H7 (cell line): ENCODE measurements at places on chromosomes 3 and 15.
A peak's percentile ranks its signal among the peaks of the same experiment; 100 is the strongest.

DNA sequence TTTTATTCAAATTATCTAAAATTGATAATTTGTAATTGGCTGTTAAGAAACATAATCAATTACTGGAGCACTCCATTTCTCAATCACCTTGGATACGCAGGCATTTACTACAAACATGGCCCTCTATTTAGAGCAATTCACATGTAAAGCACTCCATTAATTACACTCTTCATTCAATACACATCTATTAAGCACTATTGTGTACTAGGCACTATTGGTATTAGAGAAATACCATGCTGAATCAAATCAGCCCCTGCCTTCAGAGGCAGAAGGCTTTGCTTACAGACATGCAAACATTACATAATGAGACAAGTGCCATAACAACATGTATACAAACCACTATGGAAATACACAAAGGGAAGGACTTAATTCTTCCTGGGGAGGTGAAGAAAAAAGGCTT is 69.1 kb downstream of the PEAK1 start:
- DNase-seq: no peak

DNA sequence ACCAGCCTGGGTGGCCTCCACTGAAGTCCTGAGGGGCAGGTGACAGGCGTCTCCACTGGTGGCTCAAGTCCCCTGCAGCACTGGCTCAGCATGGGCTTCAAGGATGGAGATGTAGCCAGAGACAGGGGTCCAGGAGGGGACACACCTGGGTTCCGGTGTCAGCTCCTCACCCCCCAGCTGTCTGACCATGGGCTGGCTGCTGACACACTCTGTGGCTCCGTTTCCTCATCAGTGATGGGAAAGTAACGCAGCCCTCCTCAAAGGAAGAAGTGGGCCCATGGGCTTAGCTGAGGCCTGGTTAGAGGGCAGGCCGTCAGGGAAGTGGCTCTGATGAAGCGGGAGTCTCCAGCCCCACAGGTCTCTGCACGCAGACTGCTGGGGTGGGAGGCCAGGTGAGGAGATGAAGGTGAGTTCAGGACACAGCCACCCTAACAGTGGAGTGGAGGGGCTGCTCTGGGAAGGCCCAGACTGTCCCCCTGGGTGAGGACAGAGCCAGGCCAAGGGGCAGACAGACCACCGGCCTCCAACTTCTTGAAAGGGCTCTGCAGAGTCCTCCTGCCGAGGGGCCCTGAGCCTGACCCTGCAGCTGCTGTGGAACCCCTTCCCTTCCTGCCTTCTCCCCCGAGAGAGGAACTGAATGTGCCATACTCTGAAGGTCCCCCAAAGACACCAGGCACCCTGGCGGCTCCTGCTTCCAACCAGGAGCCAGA is 24.0 kb downstream of the PSTPIP1 start:
- DNase-seq: peak; percentile 40

DNA sequence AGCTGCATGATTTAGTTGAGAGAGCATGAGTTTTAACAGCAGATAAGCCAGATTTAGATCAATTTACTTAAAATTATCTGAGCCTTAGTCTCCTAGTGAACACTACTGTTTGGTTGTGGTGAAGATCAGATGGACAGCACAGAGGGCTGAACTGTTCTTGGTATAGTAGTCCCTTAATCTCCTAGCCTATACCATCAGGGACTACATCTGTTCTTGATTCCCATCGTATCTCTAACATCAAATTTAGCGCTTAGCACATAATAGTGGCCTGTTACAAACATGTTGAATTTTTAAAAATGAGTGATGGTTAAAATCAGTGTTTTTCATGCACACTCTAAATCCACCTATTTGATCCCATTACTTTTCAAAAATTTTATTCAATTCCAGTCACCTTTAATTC is 507.7 kb downstream of the GRM7 start:
- DNase-seq: no peak

- DNase-seq: peak; percentile 19
Measured at GRCh38 chr3:87298111-87298718, 21.8 kb upstream of the POU1F1 start.

DNA sequence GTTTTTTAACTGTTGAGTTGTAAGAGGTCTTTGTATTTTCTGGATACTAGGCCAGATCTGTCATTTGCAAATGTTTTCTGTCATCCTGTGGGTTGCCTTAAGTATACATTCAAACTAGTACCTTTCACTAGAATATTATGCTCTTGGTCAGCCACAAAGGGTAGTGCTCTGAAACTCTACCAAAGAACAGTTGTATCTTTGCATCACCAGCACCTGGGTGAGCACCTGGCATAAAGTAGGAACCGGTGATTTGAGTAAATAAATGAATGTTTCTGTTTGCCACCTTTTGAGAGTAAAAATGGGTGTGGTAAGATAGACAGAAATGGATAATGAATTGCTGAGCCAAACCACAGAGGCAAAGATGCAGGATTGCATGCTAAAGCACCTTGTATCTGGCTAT is 98.7 kb downstream of the SLCO3A1 start:
- no peak for DNase-seq

DNA sequence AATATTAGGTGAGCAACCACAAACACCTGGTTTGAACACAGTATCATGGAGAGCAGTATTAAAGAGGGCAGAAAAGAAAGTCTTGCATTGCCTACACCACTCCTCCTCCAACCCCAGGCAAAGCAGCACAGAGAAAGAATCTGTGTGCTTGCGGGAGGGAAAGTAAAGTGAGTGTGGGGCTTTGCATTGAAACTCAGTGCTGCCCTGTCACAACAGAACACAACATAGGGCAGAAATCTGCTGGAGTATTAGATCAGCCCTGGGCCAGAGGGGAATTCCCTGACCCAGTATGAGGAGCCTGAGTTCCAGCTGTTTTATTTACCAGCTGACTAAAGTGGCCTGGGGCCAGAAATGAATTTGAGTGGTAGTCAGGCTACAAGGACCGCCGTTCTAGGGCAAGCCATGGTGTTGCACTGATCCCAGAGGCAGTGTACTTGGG is 75.5 kb downstream of the SPATA16 start:
- peak; percentile 20 for DNase-seq
